ENCODE measurements at places on chromosomes 11 and 22.

DNA sequence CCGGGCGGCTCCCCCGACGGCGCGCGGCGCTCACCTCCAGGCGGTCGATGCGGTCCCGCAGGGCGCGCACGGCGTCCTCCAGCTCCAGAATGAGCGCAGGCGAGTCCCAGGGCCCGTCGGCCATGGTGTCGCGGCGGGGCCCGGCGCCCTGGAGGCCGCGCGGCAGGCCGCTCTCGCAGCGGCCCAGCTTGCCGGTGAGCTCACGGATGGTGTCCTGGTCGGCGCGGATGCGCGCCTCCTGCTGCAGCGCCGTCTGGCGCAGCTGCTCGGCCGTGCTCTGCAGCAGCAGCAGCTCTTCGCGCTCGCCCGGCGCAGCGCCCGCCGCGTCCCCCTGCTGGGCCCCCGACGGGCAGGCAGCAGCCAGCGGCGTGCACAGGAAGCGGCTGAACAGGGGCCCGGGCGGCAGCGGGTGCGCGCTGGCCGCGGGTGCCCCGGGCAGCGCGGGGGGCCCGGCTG, 599 bp downstream of the NPTXR start:
- DNase-seq, result peak; percentile 37

DNA sequence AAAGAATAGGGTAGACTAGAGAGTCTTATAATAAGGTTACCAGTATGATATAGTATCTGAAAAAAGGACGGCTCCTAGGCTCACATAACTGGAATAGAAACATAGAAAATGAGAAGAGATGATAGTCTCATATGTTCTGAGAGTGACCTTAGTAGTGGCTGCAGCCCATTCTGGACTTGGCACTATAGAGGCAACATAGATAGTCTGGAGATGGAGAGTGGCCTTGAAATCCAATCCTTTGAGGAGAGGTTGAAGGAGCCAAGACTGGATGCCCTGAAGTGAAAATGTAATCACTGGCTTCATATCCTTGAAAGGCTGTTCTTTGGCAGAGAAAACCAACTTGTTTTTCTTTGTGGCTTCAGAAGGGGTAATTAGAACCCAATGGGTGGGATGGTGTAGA, 81.1 kb downstream of the STIM1 start:
- DNase-seq, result no peak

GRCh38 chr11:109994907-109995306, 98.3 kb upstream of the ZC3H12C start:
- DNase-seq, result no peak

DNA sequence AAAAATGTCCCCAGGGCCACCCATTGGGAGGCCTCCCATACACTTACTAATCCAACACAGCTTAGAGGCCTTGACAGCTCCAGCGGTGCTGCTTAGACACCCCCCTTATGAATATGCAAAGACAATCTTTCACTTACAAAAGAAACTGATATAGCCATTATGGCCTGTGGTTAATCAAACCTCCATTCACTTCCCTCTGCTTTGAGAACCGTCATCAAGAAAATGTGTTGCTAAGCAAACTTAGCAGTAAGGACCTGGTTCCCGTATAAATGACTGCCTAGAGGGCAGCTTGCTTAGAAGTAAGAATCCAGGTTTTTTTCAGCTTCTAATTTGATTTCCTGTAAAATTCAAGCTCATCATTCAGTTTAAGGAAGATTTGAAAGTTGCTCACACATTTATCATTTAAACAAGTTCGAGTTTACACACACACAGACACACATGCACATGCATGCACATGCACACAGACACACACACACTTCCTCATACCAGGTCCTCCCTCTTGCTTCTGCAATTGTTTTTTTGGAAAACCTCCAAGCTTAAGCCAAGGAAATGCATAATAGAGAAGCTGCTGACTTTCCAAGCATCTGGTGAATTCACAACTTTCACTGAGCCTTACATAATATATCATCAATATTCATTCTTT, 137.7 kb upstream of the BLID start:
- no peak for DNase-seq

DNA sequence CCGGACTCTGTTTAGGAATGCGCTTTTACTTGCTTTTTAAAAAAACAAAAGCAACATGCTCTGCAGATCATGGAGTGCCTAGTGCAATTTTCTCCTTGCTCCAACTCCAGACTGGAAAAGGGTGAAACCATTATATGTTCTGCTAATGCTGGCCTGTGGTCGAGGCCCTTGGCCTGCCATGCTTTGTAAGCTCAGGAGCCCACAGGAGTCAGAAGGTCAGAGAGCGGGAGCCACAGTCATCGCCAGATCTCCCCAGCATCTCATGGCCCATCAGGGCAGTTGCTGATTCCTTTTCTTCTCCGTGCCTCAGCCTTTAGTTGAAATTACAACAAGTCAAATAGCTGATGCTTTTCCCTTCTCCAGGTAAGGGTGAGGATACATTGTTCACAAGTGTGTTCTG, 80.3 kb downstream of the DDIAS start:
- no peak for DNase-seq

GRCh38 chr11:57087991-57088390, 93.8 kb upstream of the LRRC55 start:
- DNase-seq, result no peak

GRCh38 chr11:129694966-129695365, 120.7 kb upstream of the TMEM45B start:
- no peak for DNase-seq

DNA sequence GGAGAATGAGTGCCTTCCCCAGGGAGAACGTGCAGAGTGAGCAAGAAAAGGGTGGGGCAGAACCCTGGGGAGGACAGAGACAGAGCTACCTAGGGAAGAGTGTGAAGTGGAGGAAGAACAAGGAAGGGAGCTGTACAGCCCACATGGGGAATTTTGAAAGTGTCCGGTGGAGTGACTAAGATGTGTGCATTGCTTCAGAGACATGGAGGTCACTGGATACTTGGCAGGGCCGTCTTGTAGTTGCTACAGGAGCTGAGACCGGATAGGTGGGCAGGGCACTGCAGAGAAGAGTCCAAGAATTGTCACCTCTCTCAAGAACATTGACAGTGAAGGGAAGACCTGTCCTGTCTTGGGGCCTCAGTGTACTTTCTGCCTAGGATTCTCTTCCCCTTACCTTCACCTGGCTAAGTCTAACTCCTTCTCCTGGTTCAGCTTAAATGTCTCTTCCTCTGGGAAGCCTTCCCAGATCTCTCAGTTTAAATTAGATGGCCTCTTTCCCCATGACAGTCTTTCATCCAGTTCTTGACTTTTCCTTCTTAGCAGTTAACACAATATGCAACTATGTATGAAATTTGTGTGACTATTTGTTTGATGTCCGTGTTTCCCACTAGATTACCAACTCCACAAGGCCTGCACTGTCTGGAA, 9.2 kb upstream of the P2RY6 start:
- DNase-seq, result no peak

GRCh38 chr11:65958774-65959420, 2.6 kb upstream of the SART1 start:
- no peak for DNase-seq

GRCh38 chr11:73321604-73322381, 13.7 kb downstream of the ARHGEF17 start:
- DNase-seq, result no peak

GRCh38 chr11:44747316-44747715, 20.6 kb downstream of the TSPAN18 start:
- DNase-seq, result no peak

DNA sequence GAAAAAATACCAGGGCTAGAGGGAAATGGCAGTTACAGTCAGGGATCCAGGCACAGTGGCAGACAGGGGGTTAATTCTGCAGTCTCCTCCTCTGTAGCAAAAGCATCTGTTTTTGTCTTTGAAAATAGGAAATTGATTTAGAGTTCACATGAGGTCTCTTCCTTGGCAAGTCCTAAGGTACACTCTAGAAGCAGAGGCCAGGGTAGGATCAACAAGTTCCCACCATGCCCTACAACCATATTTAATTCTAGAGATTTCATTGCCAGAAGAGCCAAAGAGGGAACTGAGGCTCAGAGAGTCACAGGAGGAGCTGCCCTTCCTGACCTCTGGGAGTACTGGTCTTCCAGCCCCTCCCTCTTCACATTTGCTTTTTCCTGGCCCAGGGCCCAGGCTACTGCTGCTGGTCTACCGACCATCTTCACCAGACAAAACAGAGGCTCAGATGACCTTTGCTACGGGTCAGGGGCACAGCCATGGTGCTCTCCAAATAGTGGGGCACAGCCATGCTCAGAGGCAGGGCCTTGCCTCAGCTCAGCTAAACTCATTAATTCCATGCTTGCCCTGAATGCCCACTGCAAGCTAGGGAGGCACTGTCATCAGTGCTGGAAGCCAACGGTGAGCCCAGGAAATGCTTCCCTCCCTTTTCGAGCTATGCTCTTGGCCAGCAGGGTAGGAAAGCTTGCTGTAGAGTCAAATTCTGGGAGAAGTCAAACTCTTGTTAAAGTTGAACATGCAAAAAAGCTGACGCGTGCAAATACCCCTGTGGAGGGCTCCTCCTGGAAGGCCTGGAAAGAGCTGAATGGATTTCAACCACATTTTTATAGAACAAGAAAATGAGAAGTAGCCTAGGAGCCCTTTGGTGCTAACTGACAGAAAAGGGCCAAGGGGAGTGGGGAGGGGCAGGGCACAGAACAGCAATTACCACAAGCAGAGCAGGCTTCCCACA, 11.7 kb upstream of the CHRM4 start:
- no peak for DNase-seq

DNA sequence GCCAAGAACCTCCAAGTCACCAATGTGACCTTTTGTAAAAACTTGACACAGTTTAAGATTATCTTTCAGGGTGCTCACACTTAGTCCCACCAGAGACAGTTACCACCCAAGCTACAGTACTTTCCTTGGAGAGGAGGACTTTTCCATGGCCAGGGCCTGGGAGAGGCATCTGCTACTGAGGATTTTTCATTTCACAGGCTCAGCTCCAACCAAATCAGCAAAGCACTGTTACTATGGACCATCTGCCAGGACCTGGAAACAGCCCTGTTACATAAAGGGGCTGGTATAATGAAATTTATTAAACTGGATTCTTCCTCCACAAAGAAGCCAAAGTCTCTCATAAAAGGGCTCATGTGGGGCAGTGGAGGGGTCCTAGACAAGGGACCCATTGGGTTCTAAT, 38.6 kb downstream of the SERGEF start:
- no peak for DNase-seq

- DNase-seq, result no peak
These were observed 20.0 kb downstream of the APLP2 start for GRCh38 chr11:130089674-130090073.

- peak; percentile 66 for DNase-seq
These were observed 72.1 kb upstream of the CD44 start for GRCh38 chr11:35066783-35067423.

DNA sequence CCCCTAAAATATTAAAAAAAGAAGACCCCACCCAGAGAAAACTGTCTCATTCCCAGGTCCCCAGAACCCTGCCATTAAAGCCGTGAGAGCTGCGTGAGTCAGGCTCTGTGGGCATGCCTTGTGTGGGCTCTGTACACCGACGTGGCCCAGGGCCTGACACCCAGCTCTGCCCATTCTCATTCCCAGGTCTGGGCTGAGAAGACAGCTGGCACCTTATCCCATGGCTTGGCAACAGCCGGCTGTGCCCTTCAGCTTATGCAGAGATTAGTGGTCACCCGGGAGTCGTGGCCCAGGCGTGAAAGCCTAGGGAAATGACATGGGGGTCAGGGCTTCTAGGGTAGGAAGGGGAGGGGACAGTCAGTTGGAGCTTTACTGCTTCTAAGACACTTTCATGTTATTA, 31.9 kb downstream of the OTOG start:
- no peak for DNase-seq

GRCh38 chr11:47797633-47798032, 30.5 kb upstream of the FNBP4 start:
- no peak for DNase-seq

GRCh38 chr22:28103596-28103995, 184.5 kb upstream of the PITPNB start:
- no peak for DNase-seq

DNA sequence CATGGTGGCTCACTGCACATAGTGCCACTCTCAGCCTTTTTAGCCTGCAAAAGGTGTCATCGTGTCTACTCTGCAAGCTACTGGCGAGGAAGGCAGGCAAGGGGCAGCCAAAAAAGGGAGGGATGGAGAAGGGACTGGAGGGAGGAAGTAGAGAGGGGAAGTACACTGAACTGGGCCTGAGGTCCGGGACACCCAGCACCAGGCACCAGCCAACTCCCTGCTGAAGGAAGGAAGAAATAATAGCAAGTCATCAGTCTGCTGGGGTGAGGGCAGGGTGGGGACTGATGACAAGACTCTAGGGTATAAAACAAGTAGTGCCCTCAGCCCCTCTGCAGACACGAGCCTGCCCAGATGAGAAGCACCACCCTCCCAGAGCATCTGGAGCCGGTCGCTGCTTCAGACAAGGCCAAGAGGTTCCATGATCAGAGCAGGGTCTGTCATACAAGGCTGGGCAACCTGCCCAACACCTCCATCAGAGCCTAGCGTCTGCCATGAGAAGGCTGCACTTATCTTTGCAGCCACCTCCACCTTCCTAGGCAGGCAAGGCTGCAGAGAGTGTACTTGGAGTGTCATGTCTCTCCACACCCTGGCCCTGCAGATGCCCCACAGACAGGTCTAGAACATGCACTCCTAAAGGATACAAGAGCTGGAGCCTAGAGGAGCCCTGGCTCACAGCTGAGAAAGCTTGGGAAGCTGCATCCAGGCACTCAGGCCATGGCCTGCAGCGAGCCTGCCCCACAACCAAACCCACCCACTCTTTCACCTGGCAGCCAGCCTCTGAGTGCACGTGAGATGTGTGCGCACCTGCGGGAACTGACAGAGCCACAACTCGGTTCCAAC, 9.0 kb upstream of the COMT start:
- DNase-seq, result no peak

GRCh38 chr22:21791635-21792625, 56.3 kb upstream of the YPEL1 start:
- no peak for DNase-seq

DNA sequence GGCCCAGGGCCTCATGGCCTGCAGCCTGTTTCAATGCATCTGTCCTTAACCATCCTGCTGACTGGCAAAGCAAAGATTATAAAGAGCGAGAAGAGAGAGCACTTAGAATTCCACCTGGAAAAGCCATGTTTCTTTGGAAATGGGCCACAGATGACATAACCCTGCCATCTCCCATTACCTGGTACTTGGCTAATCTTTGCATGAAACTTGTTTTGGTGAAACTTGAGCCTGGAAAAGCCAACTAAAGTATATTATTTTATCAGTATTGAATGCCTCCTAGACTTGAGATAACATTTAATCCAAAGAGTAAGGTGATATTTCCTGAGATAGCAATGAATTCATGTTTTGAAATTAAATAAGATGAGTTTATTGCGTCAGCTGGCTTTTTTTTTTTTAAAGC, 72.6 kb downstream of the NAV2 start:
- DNase-seq, result no peak

DNA sequence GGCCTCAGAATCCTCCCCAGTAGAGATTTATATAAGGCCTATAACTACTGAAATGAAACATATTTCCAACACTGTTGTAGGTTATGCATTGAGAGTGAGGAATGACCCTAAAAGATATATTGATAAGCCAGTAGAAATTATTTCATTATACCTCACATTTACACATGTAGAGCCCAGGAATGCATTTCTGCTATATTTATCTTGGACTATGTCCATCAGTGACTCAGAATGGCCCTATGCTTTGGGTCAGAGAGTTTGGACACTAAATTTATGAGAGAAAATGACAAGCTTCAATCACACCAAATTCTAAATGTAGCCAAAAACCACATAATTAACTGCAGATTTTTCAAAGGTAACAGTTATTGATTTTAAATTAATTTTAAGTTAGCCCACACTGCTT, 761.9 kb downstream of the DLG2 start:
- DNase-seq, result no peak

GRCh38 chr11:35458846-35459245, 39.5 kb upstream of the SLC1A2 start:
- DNase-seq, result no peak

Data from CMK (cell line).